Ecto neural progenitor cell (in vitro differentiated cells): ENCODE measurements at places on chromosomes 3 and 15.
A peak's percentile ranks its signal among the peaks of the same experiment; 100 is the strongest.

- DNase-seq = no peak
Measured at GRCh38 chr3:13179181-13179580, 106.0 kb upstream of the IQSEC1 start.

DNA sequence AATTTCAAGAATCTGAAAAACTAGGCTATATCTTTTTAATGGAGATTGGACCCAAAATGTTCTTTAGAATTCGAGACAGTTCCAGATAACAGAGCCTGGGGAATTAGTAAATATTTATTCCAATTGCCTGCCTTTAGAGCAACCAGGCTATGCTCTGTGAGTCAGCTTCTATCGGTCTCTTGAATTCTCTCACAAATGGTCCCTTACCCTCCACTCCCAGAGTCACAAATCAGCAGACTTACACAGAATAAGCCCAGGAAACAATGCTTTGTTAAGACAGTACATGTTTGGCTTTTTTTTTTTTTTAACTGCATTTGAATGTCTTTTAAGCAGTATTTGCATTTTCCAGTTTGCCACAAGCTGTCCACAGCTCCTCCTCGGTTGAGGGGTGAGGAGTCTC lies 460.7 kb upstream of the CBLB start:
- no peak for DNase-seq

GRCh38 chr3:128875556-128876120 lies 3.8 kb upstream of the ACAD9 start:
- DNase-seq = peak; percentile 78

GRCh38 chr15:56168394-56168793 lies 75.3 kb downstream of the RFX7 start:
- no peak for DNase-seq

DNA sequence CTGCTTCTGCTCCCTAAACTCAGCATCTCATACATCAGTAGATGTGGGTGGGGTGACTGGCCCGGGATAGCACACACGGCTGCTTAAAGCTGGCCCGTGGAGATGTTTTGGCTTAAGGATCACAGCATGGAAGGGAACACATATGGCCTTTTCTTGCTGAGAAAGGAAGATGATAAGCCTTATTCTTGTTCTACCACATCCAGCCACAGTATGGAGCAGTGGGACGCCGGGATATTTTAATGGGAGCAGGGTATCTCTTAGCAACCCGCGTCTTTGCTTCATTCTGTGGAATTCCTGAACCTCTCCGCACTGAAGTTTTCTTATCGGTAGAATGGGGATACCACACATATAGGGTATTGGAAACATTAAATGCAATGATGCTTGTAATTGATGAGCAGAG lies 94.1 kb upstream of the PROK2 start:
- no peak for DNase-seq

- DNase-seq = no peak
Measured at GRCh38 chr15:72313448-72313840, 6.5 kb downstream of the CELF6 start.

GRCh38 chr3:192130534-192131132 lies 596.7 kb downstream of the FGF12 start:
- DNase-seq = peak; percentile 49

DNA sequence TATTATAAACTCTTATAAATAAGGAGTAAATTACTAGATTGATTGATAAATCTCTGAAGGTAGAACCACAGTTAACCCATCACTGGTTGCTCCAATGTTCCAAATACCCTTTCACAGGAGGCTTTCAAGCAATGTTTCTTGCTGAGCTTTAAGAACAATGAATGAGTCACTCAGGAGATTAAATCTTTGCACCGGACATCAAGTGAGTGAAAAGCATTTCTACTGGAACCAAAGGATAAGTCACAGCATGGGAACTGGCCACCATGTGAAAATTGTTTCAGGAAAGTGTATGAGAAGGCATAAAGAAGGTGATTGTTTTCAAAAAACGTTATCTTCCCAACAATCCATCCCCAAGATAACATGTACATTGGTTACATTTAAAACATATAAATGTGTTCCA lies 90.6 kb downstream of the CNTN3 start:
- DNase-seq = no peak

DNA sequence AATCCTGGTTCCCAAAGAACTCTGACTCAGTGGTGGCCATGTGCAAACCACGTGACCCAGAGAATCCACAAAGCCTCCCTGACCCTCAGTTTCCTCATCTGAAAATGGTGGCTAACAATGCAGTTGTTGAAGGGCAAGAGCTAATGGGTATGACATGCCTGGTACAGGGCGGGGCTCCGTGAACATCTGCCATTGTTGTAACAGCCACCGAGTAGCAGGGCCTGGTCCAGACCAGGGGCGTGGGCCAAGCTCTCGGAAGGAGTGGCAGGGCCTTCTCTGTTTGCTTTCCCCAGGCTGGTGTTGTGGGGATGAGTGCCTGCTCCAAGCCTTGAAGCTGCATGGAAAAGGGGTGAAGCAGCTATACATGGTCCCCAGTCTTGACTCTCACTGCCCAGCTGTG lies 13.4 kb downstream of the MAPKAPK3 start:
- DNase-seq = no peak

DNA sequence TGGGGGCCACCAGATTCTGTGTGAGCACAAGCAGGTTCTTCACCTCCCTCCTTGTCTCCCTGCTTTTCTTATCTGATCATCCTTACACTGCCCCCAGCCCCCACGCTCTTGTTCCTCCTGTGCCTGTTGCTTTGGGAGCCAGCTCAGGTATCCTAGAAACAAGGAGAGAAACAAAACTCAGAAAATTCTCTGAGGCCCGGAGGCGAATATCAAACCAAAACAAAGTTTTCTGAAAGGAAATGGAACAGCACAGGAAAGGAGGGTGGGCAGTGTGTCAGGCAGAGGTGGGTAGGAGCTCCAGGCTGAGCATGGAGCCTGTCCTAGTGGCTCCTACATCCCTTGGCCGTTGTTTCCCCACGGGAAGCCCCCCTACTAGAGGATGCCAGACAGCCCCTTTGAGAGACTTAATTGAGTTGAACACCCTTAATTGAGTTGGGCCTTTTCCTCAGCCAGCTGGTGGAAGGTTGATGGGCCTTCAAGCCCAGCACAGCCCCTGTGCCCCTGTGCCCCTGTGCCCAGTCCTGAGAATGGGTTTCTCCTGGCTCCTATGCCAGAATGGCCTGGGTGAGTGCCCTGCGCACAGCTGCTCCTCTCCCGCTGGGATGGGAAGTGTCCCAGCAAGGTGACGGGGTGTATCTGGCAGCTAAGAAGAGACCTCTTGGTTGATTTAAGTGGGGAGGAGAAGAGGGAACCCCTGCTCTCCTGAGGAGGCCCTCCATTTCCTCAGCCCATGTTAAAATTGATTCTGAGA lies 22.8 kb upstream of the JMJD7 start:
- no peak for DNase-seq

DNA sequence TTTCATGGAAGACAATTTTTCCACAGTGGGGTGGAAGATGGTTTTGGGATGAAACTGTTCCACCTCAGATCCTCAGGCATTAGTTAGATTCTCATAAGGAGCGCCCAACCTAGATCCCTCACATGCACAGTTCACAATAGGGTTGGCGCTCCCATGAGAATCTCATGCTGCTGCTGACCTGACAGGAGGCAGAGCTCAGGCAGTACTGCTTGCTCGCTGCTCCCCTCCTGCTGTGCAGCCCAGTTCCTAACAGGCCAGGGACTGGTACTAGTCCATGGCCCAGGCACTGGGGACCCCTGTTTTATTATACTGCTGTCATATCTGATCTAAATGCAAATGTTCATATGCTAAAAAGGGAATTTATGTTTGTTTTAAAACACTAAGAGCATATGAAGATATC lies 9.8 kb upstream of the GRK7 start:
- DNase-seq = no peak

DNA sequence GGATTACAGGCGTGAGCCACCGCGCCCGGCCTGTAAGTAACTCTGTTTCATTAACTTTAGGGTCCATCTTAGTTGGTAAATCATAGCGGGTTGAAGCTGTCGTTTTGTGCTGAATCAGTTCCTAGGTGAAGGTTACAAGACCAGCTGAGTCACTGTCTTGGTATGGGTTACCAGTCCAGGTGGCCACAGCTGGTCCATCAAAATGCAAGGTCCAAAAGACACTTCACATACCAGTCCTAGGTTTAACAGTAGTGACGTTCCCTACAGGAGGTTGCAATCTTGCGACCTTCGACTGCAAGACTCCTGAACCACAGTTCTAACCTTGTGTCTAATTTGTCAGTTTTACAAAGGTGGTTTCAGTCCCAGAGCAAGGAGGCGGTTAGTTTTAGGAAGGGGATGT lies 160.1 kb upstream of the ATP10A start:
- DNase-seq = no peak

- no peak for DNase-seq
Measured at GRCh38 chr3:159627634-159628033, 361.0 kb upstream of the IL12A start.

GRCh38 chr15:68383161-68384074 lies 48.5 kb downstream of the ITGA11 start:
- peak; percentile 42 for DNase-seq

- no peak for DNase-seq
Measured at GRCh38 chr15:74313889-74314288, 53.6 kb downstream of the CYP11A1 start.

GRCh38 chr15:25406261-25406660 lies 32.6 kb downstream of the UBE3A start:
- no peak for DNase-seq

- DNase-seq = no peak
Measured at GRCh38 chr3:69869643-69870042, 129.9 kb upstream of the SAMMSON start.

DNA sequence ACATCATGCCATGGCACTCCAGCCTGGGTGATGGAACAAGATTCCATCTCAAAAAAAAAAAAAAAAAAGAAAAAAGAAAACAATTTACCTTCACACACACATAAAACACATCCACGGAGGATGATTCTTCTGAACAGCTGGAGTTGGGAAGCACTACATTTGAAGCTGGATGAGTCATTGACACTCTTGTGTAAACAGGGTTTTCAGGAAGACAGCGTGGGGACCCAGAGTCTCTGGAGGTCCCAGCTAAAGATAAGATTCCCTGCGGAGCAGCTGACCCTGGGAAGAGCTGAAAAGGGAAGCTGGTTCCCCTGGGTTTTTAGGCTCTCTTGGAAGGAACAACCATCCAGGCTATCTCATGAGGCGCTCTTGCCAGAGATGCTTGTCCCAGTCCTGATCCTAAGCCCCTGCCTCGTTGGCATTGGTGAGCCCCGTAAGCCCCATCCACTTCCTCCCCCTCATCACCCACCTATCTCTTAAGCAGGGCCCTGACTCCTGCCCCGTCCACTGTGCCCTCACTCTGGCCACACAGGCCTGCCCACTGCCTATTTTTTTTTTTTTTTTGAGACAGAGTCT lies 32.0 kb upstream of the FURIN start:
- DNase-seq = no peak

- no peak for DNase-seq
Measured at GRCh38 chr3:87298111-87298718, 21.8 kb upstream of the POU1F1 start.

DNA sequence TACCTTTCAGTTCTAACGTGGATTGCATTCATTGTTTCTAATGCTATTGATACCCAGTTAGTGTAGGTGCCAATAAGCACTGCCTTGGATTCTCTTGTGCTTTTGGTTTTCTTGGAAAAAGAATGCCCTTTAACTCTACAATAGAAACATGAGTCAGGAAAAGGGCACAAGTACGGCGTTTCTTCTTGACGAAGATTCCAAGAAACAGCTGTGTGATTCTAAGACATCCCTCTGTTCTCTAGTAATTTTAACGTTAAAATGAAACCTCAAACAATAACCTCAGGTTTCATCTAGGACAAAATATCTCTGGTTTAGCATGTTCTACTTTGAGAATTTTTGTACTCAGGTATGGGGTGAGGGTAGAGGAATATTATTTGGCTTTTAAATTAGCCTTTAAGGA lies 540.5 kb upstream of the ATP11B start:
- DNase-seq = no peak

GRCh38 chr15:37586011-37586583 lies 348.3 kb upstream of the TMCO5A start:
- no peak for DNase-seq

- DNase-seq = peak; percentile 49
Measured at GRCh38 chr3:156010829-156011228, 109.5 kb upstream of the KCNAB1 start.

DNA sequence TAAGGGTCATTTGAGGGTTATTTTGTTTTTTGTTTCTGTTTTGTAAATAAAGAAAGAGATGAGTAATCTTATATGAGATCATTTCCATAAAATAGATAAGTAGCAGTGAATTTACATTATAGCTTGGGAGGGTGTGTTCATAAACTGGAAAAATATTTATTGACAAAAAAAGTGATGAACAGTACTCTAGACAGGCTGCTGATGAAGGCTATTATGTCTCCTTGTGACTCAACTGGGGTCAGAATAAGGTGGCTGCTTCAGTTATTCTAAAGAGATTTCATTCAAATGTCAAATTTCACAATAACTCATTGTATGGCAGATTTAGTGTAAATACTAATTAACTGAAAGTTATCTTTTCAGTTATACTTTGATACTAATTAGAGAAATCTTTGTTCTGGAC lies 251.1 kb upstream of the CMC1 start:
- no peak for DNase-seq

DNA sequence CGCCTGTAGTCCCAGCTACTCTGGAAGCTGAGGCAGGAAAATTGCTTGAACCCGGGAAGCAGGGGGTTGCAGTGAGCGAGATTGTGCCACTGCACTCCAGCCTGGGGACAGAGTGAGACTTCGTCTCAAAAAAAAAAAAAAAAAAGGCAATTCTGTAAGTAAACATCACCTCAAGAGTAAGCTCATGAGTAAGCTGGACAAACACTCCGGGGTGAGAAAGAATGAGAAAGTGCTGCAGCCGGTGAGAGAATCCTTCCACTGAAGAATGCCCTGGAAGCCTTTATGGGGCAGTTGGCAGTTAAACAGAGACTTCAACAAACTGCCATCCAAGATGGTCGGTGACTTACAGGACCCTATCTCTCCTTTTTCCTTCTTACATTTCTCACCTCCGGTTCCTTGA lies 47.5 kb downstream of the FEZF2 start:
- DNase-seq = no peak

DNA sequence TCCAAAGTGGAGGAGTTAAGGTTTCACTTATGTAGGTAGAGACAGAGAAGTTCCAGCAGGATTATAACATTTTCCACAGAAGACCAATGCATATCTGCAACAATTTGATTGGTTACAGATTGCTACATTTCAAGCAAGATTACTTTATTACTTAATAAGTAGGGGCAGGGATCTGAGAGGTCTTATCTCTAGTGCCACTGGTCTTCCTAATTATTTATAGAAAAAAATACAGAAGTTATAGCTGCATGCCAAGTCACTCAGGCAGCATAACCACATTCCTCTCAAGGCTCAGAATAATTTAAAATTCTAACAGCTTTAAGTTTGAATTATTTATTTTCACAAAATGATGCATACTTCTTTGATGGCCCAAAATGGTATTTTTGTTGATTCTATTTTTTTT lies 30.5 kb downstream of the RAD54L2 start:
- no peak for DNase-seq

- no peak for DNase-seq
Measured at GRCh38 chr15:75753145-75753544, 40.5 kb upstream of the CSPG4 start.
